Activated CD4-positive, alpha-beta T cell treated with anti-CD3 and anti-CD28 coated beads for 36 hours (primary cell): ENCODE measurements at places on chromosomes 4 and X.

DNA sequence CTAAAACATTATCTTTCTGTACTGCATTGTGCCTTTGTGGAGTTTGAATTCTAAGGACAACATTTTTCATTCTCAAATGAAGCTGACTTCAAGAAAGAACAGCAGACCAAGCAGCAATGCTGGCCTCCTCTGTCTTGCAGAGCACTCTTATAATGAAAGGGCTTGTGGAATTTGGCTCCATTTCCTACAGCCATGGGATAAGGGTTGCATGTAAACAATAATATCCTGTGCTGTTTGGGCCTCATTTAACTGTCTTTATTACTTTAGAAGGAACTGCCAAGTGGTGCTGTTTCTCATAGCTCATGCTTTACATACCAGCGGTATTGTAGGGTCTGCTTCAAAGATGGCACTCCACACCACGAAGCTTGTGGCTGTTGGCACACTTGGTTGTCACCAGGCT, 111.4 kb upstream of the EOLA2 start:
- no peak for DNase-seq

GRCh38 chrX:136531951-136532350, at the start of gene VGLL1:
Gene VGLL1 (plus strand): TSS chrX:136532215. CDS start chrX:136536021, 3,806 bp downstream.
- DNase-seq: no peak

DNA sequence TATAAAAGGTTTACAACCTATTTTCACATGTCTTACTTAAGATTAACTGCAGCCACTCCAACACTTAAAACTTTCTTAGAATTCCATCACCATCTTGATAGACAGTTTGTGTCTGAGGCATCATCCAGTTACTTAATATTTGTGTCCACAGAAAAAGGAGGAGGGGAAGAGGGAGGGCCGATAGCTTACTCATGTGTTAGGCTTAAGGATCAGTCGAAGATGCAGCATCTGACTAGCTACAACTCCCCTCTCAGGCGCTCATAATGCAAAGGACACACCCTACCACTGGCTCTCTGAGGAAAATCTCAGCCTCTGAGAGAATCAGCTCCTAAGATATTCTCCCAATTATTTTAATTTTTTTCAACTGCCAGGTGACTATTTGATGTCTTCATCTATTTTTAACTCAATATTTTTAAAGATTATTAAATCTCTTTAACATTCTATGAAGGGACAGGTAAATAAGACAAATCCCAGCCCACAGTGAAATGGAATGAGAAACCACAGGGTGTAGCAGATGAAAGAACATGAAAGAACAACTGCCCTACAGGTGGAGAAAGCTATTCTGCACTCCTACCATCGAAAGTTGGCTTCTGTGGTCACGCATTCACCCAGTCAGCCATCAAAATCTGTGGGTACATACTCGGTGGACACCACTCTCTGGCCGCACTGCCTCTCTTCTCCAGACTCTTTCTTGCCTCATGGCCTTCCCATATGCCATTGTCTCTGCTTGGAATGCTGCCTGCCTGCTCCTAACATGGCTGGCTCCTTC, 48.0 kb downstream of the ARAP2 start:
- DNase-seq: no peak

DNA sequence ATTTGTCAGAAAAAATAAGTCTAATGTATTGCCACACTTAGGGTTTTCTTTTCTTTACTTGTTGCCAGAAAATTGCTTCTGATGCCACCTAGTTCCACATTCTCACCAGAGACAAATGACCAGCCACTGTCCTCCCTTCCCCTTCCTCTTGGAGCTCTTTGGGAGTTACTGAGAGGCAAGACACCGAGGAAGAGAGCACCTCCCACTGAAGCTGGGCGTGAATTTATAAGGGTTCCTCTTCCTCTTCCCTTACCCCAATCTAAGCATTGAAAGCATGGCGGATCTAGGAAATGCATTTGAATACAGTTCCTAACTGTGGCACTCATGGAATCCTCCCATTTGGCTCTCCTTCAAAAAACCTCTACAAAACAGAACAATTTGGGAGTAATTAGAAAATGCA, 30.0 kb downstream of the ANXA3 start:
- DNase-seq: no peak

DNA sequence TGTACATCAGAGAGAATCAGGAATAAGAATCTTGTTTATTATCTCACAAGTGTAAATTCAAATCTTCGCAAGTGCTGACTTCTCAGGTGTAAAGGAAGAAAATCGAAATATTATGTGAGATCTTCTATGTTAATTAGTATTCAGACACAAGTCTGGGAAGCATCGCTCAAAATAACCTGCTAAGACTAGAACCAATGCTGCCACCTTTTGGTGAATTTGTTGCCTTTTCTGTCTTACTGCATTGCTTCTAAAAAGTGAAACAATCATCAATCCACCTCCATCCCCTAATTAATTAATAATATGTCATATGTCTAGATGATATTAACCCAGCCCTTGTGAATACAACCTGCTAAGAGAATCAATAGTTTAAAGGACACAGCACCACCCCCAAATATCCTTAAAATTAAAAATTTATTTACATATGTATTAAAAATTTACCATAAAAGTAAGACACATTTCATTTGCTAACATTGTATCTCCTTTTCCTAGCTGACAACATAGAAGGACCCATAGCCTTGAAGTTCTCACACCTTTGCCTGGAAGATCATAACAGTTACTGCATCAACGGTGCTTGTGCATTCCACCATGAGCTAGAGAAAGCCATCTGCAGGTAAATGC, 3.5 kb downstream of the EPGN start:
- peak; percentile 22 for DNase-seq

GRCh38 chr4:103018391-103019307, 856 bp downstream of the SLC9B1 start:
- DNase-seq: peak; percentile 14

GRCh38 chrX:2371026-2371711, 129.6 kb downstream of the DHRSX start:
- no peak for DNase-seq

GRCh38 chr4:120864969-120865368, 57.6 kb downstream of the PRDM5 start:
- no peak for DNase-seq

DNA sequence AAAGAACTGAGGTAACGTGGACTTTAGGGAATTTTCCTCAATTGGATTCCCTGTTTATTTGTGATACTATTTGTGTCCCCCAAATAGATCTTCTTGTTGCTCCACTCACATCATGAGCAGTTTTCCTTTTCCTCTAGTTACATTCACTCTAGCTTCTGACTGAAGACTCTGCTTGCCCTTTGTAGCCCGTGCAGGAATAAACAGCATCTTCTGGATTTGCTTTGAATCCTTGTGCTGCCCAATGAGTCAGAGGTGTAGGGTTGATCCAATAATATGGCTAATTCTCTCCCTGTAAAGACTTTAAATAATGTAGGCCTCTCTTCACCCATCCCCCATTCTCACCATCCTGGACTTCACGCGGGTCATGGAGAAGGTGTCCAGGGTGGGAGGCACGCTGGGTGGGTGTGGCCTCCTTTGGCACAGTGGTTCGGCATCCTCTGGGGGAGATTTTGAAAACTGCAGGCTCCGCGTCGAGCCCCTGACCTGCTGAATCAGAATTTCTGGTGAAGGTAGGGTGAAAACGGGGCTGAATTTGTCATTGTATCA, 9.0 kb downstream of the HAND2 start:
- DNase-seq: no peak

- no peak for DNase-seq
Observed at GRCh38 chr4:86013621-86014020, 346.2 kb downstream of the MAPK10 start.

GRCh38 chr4:6275351-6275750, 5.7 kb downstream of the WFS1 start:
- DNase-seq: no peak

- DNase-seq: no peak
Observed at GRCh38 chrX:123153846-123154335, 30.2 kb upstream of the GRIA3 start.

DNA sequence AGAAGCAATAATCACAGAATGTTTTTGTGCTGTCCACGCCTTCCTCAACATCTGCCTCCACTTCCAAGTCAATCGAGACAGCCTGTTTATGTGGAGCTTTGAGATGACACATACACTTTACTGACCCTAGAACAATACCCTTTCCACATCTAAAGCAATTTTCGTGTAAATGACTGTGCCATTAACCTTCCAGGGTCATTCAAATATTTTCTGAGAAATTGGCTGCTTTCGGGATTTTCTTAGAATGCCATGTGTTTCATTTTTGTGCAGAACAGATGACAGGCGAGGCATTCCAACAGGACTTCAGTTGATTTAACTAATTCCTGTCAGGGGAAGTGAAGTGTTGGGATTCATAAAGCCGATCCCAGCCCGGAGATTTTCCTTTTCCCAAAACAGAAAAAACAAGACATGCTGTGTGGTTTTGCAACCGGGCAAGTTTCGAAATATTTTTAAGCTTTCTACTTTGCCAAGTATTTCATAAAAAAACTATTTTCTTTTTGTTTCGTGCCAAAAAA, 73.9 kb downstream of the SORBS2 start:
- DNase-seq: no peak

DNA sequence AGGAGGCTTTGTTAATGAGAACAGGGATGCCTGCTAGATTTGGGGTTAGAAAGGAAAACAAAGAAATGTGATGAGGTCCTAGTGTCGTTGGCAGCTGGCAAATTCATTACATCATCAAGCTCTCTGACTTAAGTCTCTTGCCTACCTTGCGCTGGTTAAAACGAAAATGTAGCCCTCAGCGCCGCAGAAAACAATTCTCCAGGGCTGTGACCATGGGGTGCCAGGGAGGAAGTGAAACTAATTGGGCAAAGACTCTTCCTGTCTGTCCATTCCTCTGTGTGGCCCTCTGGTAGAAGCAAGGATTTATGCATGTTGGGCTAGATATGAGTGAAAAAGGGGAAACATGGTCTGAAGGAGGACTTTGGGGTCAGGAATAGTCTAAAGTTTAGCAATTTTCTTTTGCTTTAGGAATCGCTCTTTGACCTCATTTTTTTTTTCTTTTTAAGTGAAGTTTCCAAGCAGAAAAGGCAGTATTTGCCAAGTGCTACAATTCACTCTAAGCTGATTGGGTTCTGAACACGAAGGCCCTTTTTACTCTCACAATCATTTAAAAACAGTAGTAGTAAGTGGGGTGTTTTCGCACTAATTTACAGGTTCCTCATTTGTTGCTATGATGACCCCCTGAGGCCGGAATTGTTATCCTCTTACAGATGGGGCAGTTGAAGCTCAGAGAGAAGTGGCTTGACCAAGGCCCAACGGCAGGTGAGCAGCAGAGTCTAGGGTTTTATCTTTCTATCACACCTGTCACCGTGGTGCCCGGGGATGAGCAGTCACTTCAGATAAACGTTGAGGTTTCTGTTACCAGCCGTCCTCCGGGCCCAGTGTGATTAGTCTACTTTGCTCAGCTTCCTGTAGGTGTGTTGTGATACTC, 27.3 kb upstream of the CHRNA9 start:
- DNase-seq: peak; percentile 80
